ENCODE measurements at places on chromosomes 6 and 20.

GRCh38 chr6:43771858-43772680 lies 2.1 kb downstream of the VEGFA start:
- DNase-seq, result peak; percentile 59

DNA sequence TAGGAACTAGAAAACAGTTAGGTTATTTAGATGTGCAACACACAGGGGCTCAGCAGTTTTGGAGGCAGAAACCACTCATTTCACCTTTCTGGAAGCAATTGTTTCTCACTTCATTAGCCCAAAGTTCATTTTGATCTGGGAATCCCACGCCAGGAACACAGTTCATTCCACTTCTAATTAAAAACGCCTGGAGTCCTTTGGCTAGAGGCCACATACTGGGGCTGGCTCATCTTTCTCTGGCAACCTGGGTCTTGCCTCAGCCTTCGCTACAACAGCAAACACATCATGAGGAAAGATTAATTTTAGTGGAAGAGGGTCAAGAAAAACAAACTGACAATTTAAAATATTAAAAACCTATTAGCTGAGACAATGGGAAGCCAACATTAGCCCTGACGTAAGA lies 69.7 kb downstream of the RFPL4B start:
- DNase-seq, result no peak

DNA sequence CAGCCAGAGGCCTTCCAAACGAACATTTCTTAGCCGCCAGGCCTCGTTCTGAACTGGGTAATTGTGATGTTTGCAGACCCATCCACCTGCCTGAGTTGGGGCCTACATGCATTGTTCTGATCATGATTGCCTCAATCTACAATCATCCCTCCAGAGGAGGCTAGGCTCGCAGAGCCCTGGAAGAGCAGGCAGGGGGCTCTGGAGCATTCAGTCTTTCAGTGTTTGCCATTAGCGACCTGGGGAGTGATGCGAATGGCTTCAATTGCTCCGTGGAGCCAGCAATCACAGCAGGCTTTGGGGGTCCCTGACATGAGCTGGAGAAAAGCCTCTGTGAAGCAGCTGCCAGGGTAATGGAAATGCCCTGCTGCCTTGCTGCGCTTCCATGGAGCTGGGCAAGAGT lies 22.0 kb downstream of the SNAP25 start:
- DNase-seq, result no peak

DNA sequence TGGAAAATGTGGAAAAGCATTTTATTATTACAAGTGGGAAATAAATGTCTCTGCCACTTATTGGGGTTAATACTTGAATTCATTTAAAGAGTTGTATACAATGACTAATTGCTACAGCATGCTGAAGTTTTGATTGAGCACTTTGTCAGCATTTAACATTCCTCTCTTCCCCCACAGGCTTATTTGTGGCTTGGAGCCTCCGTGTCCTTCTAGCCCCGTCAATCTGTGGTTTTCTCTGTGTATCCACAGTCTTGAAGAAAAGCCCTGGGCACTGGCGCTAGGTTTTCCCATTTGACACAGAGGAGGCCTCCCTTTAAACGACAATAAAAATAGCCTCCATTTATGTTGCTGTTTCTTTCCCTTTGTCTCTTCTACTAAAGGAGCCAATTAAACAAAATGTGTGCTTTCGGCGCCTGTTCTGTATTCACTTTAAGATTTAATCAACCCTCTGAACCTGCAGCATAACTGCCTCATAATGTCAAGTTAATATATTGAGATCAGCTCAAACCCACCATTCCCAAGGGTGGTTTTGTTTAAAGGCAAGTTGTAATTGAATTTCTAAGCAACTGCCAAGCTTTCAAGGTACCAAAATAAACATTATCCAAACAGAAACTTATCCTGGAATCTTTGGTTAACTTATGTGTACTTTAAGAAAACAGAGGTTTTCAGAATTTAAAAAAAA lies 326.6 kb upstream of the RNF24 start:
- no peak for DNase-seq

- no peak for DNase-seq
These were observed 200.6 kb downstream of the GMPR start for GRCh38 chr6:16438718-16439591.

DNA sequence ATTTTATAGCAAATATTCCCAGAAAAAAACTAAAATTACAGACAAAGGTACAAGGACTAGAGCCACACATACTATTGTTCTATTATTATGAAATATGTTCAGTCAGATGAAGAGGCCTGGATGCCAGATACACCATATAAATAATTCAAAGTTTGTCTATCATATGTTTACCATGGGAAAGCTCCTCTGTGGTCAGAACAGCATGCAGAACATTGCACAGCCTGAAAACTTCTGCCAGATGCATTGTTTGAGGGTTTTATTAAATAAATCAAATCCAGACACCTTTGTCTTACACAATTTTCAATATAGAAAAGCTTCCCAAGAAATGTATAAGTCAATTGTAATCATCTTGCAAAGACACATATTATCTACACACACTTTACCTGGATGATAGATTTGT lies 35.0 kb upstream of the COL21A1 start:
- no peak for DNase-seq

DNA sequence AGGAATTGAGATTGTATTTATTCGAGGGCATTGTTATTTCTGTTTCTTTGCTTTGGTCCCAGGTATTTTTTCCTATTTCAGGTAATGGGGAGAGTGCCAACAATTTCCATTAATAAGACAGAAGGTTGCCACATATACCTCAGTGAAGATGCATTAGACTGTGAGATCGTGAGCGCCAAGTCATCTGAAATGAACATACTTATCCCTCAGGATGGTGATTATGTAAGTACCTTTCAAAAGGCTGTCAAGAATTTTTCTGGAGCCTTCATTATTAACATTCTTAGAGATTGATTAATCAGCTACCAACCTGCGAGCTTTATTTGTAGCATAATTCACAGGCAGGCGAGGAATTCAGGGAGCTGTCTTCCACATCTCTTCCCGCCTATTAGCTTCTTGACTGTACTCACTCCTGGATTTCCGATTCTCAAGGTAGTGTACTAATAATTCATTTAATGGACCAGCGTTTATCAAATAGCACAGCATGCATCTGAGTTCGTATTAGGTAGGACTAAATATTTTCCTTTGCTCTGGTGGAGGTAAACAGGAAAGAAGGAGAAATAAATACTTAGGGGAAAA lies 48.6 kb upstream of the FAM8A1 start:
- no peak for DNase-seq

DNA sequence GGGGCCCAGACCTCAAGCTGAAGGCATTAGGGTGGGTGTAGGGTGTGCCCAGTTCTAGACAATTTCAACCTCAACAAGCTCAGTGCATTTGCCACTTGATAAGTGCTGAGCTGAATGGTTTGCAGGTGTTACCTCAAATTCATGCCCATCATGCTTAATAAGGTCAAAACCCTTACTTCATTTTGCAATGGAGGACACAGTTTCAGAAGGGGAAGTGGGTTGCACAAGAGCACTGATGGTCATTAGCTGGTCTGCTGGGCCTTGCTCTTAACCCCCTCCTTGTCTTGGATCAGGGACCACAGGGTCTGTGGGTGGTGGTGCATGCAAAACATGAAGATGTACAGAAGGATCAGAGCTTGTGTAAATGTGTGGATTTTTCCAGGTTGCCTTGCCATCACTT lies 71.0 kb upstream of the SIRPA start:
- DNase-seq, result no peak

- no peak for DNase-seq
These were observed 32.9 kb downstream of the SLC22A1 start for GRCh38 chr6:160154471-160154870.

DNA sequence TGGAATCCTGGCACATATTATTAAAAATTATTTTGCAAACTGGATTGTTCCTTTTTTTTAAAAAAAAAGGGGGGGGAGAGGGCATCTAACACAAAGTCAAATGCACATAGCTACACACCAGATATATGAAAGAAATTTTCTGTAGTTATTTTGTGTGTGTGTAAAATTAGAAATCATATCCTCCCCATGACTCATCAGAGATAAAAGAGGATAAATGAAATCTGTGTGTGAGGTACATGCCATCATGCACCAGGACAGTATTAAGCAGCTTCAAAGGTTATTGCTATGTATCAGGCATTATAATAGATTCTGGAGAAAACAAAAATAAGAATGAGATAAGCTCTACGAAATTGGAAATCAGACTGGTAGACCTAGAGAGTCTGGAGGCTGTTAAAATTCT lies 5.2 kb downstream of the BTBD9 start:
- no peak for DNase-seq

- DNase-seq, result peak; percentile 30
These were observed 815 bp downstream of the UTRN start for GRCh38 chr6:144285798-144286502.

DNA sequence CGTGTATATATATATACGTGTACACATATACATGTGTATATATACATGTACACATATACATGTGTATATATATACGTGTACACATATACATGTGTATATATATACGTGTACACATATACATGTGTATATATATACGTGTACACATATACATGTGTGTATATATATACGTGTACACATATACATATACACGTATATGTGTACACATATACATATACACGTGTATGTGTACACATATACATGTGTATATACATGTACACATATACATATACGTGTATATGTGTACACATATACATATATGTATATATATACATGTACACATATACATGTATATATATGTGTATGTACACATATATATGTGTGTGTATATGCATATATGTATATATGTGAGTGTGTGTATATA lies 317.2 kb downstream of the LAMA2 start:
- DNase-seq, result no peak

DNA sequence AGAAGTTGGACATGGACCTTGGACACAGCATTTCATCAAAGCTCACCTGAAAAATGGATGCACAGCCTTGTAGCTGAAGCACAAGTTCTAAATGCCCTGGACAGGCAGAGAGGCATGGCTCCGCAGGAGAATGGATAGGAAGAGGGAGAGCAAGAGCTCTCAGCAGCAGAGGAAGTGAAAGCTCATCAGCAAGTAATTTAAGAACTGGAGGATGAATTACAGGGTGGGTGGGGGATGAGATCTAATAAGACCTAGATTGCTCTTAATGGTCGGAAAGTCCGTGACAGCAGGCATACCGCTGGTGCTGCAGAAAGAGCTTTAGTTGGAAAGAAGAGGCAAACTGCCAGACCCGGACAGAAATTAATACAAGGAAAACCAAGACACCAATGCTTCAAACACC lies 37.3 kb upstream of the SAYSD1 start:
- DNase-seq, result no peak

- DNase-seq, result no peak
These were observed 13.0 kb downstream of the TMEM181 start for GRCh38 chr6:158572653-158573541.

GRCh38 chr6:106490974-106491373 lies 130.5 kb downstream of the CRYBG1 start:
- no peak for DNase-seq
